ENCODE measurements at places on chromosomes 2 and 18. TPM values are rescaled to one million over a fixed set of nuclear protein-coding genes. Genes with fewer than 3 reads are reported as not detected.
A peak's percentile ranks its signal among the peaks of the same experiment; 100 is the strongest.

- H3K4me1 ChIP-seq, result peaks cover 19% of the 10 kb centered on the region
- H3K36me3 ChIP-seq, result peaks cover 13% of the 10 kb centered on the region
- H3K27ac ChIP-seq, result no peak overlapping the region
- DNase-seq, result no peak
- no peaks in the 10 kb centered on the region for H3K27me3 ChIP-seq
- H3K4me3 ChIP-seq, result no peak overlapping the region
These were observed 5.9 kb downstream of the ZSCAN30 start for GRCh38 chr18:35283923-35284794.

DNA sequence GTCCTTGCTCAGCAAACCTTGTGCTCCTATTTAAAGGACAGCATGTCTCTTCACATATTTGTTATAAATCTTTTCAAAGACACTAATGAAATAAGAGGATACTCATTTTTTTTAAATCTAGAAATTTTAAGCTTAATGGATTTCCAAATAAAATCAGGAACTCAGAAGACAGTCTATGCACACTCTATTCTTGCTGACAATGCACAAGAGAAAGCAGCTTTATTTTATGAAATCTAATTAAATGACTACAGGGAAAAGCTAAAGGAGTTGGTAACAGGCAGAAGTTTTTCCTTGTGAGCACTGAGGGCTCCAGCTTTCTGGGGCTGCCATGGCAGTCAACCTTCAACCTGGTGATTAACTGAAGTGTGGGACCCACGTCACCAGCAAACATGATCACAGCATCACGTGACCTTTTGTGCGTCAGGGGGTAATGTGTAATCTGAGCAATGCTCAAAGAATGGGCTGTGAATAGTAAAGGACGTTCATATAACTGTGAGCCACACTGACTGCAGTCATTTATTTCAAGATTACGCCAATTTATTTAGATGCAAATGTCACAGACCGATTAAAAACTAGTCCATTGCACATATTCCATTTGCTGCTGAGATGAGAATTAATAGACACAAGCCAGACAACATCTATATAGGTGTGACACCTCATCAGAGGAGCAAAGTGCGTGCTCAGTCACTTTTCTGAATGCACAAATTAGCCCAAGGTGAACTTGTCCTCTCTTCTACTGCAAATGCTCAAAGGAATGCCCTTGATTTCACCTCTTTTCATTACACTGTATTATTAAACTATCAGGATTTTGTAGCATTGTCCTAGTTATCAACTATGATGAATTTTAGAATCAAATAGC is 11.6 kb upstream of the DNER start:
- DNase-seq, result no peak
- H3K4me3 ChIP-seq, result no peak overlapping the region
- no peaks in the 10 kb centered on the region for H3K4me1 ChIP-seq
- no peaks in the 10 kb centered on the region for H3K36me3 ChIP-seq
- H3K27me3 ChIP-seq, result no peaks in the 10 kb centered on the region

The SIGLEC15 gene
- total RNA-seq, result 0.06 TPM

The RETSAT gene
- total RNA-seq, result 55.8 TPM

The ACMSD gene
- not detected for total RNA-seq

The SEH1L gene
- total RNA-seq, result 61.2 TPM

GRCh38 chr18:79919089-79919488 is 32.4 kb downstream of the SLC66A2 start:
- H3K36me3 ChIP-seq, result peaks cover 39% of the 10 kb centered on the region
- peak; percentile 34 for DNase-seq
- no peak overlapping the region for H3K4me3 ChIP-seq
- no peaks in the 10 kb centered on the region for H3K4me1 ChIP-seq
- H3K27ac ChIP-seq, result no peak overlapping the region

DNA sequence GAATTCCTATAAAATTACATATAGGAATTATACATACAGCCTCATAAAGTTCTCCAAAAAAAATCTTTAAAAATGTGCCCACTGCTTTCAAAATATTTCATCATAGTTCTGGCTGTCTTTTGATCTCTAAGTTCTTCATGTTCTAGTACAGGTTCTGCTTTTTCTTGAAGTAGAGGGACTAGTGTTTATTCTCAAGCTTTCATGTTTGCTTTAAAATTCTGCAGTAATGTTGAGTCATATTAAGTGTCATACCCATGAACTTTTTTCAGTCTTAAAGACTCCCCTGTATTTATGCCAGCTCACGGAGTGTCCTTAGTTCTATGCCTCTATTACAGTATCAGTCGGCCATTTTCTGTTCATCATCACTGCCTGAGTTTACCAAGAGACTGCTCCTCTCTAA is 54.8 kb upstream of the CCDC141 start:
- no peaks in the 10 kb centered on the region for H3K27me3 ChIP-seq
- peaks cover 35% of the 10 kb centered on the region for H3K4me1 ChIP-seq
- no peak overlapping the region for H3K27ac ChIP-seq
- H3K4me3 ChIP-seq, result no peak overlapping the region

DNA sequence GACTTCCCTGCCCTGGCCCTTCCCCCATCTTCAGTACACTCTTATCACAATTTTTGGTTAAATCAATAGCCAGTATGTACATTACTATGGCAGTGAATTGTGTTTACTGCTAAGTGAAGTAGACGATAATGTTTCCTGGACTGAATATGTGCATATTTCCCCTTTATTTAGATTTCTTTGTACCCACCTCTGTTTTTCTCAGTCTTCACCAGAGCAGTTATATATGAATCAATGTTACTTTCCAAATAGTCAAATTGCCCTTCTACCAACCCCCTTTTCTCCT is 97.1 kb upstream of the HS6ST1 start:
- no peaks in the 10 kb centered on the region for H3K27me3 ChIP-seq
- no peak for DNase-seq
- no peak overlapping the region for H3K27ac ChIP-seq
- H3K4me3 ChIP-seq, result no peak overlapping the region
- no peaks in the 10 kb centered on the region for H3K36me3 ChIP-seq

The TMEM163 gene
- not detected for total RNA-seq

GRCh38 chr18:61085036-61085435 is 248.2 kb upstream of the CDH20 start:
- no peak overlapping the region for H3K27ac ChIP-seq
- no peaks in the 10 kb centered on the region for H3K4me1 ChIP-seq
- no peaks in the 10 kb centered on the region for H3K36me3 ChIP-seq

The AGXT gene
- not detected for total RNA-seq

GRCh38 chr2:181164699-181165098 is 184.3 kb downstream of the UBE2E3 start:
- H3K4me3 ChIP-seq, result no peak overlapping the region
- H3K36me3 ChIP-seq, result no peaks in the 10 kb centered on the region
- DNase-seq, result no peak
- no peaks in the 10 kb centered on the region for H3K27me3 ChIP-seq

GRCh38 chr2:217371781-217372213 is 511.9 kb upstream of the TNP1 start:
- H3K4me3 ChIP-seq, result no peak overlapping the region
- DNase-seq, result no peak
- H3K27ac ChIP-seq, result no peak overlapping the region
- H3K36me3 ChIP-seq, result no peaks in the 10 kb centered on the region
- H3K4me1 ChIP-seq, result peaks cover 26% of the 10 kb centered on the region

- H3K4me1 ChIP-seq, result no peaks in the 10 kb centered on the region
- DNase-seq, result no peak
- no peak overlapping the region for H3K27ac ChIP-seq
These were observed 144.3 kb downstream of the NCK2 start for GRCh38 chr2:105889046-105889445.

DNA sequence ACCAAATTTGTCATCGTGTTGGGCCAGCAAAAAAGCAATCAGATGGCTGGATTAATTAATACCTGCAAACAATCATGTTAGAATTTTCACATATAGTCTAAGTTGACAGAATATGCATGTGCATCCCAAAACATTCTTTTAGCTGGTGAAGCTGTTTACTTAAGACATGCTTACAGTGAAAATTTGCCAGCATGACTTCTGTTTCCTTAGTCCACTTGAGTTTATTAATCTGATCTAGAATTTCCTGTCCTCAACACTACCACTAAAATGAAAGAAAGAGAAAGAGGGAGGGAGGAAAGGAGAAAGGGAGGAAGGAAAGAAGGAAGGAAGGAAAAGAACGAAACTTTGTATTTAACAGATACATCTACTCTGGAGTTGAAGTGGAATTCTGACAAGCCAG is 2109.9 kb upstream of the PIK3C3 start:
- H3K4me1 ChIP-seq, result no peaks in the 10 kb centered on the region
- DNase-seq, result no peak
- H3K36me3 ChIP-seq, result no peaks in the 10 kb centered on the region
- no peaks in the 10 kb centered on the region for H3K27me3 ChIP-seq
- H3K27ac ChIP-seq, result no peak overlapping the region
- no peak overlapping the region for H3K4me3 ChIP-seq

DNA sequence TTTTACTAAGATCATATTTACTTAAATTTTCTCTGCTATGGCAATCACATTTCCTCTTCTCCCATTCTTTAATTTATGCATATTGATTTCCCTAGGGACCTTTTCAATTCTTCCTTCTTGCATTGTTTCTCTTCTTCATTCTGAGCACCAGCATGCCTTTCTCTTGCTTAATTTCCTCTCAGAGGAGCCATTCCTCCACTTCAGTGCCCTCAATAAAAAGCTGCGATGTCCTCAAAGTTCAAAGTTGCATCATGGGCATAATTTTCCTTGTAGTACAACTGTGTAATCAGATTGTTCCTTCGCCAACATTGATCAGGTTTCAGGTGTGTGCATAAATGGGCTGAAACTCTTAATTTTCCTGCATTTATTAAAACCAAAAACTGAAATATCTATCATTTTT is 21.8 kb upstream of the CD226 start:
- DNase-seq, result no peak
- no peak overlapping the region for H3K4me3 ChIP-seq
- no peaks in the 10 kb centered on the region for H3K27me3 ChIP-seq
- H3K36me3 ChIP-seq, result no peaks in the 10 kb centered on the region
- H3K4me1 ChIP-seq, result no peaks in the 10 kb centered on the region

- H3K27me3 ChIP-seq, result no peaks in the 10 kb centered on the region
- H3K4me1 ChIP-seq, result no peaks in the 10 kb centered on the region
- no peak overlapping the region for H3K27ac ChIP-seq
These were observed 257.8 kb upstream of the STON1 start for GRCh38 chr2:48272199-48272598.

DNA sequence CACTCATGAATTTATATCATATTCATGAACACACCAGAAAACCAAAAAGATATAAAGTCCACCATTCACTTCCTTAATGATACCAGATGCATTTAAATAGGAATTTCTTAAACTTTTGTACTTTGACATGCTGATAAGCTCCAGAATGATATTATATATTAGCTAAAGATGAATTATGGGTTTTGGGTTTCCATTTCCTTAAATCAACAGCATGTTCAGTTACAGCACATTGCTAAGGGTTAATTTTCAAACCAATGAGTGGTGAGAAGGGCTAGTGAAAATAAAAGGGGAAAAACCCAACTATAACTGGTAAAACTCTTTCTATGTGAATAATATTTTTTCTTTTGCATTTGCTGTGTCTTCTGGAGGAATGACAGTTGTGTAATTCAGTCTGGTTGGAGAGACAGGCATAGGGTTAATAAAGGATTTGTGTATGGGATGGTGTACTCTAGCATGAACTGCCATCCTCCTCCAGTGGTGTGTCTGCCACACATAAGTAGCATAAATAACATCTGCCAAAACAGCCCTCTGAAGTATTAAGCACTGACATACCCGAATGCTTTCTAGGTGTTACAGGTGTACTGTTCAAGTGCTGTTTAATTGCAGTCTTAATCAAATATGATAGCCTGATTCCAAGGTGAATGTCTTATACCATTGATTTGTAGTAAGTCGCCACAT is 19.3 kb upstream of the CPS1 start:
- no peaks in the 10 kb centered on the region for H3K36me3 ChIP-seq
- H3K27ac ChIP-seq, result no peak overlapping the region
- DNase-seq, result no peak
- H3K4me1 ChIP-seq, result no peaks in the 10 kb centered on the region

DNA sequence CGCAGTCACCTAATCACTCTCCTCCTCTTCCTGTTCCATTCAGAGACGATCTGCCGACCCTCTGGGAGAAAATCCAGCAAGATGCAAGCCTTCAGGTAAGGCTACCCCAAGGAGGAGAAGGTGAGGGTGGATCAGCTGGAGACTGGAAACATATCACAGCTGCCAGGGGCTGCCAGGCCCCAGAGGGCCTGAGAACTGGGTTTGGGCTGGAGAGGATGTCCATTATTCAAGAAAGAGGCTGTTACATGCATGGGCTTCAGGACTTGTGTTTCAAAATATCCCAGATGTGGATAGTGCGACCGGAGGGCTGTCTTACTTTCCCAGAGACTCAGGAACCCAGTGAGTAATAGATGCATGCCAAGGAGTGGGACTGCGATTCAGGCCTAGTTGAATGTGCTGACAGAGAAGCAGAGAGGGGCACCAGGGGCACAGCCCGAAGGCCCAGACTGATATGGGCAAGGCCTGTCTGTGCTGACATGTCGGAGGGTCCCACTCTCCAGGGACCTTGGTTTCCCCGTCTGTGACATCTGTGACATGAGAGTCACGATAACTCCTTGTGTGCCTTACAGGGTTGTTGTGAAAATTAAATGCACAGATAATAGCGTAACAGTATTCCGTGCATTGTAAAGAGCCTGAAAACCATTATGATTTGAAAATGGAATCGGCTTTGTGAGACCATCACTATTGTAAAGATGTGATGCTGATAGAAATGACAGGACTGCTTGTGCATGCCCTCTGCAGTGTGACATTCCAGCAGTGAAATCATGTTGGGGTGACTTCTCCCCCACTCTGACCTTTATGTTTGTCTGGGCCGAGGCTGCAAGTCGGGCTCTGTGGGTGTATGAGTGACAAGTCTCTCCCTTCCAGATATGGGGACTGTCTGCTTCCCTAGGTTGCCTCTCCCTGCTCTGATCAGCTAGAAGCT is 510 bp downstream of the IL1RN start:
- no peaks in the 10 kb centered on the region for H3K27me3 ChIP-seq
- no peak for DNase-seq
- H3K36me3 ChIP-seq, result no peaks in the 10 kb centered on the region
- H3K4me1 ChIP-seq, result peaks cover 13% of the 10 kb centered on the region
- H3K27ac ChIP-seq, result no peak overlapping the region
- no peak overlapping the region for H3K4me3 ChIP-seq

The IL36A gene
- not detected for total RNA-seq

- peaks cover 38% of the 10 kb centered on the region for H3K4me1 ChIP-seq
- H3K27ac ChIP-seq, result no peak overlapping the region
- peaks cover under 1% of the 10 kb centered on the region for H3K36me3 ChIP-seq
- H3K27me3 ChIP-seq, result no peaks in the 10 kb centered on the region
- DNase-seq, result peak; percentile 47
These were observed 233.1 kb downstream of the SEPTIN10 start for GRCh38 chr2:109380502-109381326.

The SPATA3 gene
- not detected for total RNA-seq
